ENCODE measurements at places on chromosomes 2 and 18. TPM values are rescaled to one million over a fixed set of nuclear protein-coding genes. Genes with fewer than 3 reads are reported as not detected.

UNC80 gene
- not detected for total RNA-seq

RGPD4 gene
- not detected for total RNA-seq

SIX3 gene
- not detected for total RNA-seq

ALK gene
- total RNA-seq: not detected

DCDC2C gene
- 0.60 TPM for total RNA-seq

CNNM3 gene
- 5.1 TPM for total RNA-seq

SDC1 gene
- 1.4 TPM for total RNA-seq

SATB2 gene
- 4.5 TPM for total RNA-seq
